ENCODE measurements at places on chromosomes 6 and 20.

DNA sequence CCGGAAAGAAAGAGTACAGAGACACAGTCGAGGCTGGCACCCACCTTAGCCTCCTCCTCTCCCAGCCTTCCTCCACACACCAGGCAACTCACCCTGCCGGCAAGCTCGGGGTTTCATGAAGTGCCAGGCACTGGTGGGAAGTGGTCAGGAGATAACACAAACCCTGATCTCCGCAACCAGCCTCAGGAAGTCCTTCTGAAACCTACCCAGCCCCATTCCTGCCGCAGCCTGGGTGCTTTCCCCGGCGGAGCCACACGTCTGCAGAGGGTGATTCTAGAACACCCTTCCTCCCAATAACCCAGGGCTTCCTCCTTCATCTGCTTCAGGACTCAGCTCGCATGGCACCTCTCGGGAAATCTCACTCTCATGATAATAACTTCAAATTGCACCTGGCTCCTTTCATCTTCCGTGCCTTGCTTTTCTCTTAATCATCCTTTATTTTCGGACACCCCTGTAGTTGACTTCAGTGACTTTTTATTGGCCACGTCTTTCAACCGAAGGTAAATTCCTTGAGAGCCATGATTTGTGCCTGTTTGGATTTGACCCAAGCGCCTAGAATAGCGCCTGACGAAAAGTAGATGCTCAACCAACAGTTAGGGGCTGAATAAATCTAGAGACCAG lies 8.7 kb upstream of the HLA-E start:
- DNase-seq = no peak

DNA sequence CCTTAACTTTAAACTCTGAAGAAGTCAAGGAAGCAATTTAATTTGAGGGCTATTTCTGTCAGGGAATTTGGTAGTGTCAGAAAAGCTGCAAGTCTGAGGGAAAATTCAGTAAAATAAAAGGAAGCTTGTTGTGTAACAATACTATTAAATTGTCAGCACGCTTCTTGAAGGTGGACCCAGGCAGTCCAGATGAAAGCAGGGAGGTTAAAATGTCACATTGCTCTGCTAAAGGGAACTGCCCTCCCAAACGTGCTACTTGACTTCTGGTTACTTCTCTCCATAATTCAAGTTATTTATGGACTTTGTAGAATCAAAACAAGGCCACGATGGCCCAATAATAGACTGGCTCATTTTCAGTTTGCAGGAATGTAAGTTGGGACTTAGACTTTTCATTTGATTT lies 28.2 kb upstream of the ARMC2 start:
- no peak for DNase-seq

- no peak for DNase-seq
Observed at GRCh38 chr6:95133578-95133977, 443.8 kb upstream of the MANEA start.

- no peak for DNase-seq
Observed at GRCh38 chr20:44910690-44911262, 916 bp downstream of the PABPC1L start.

DNA sequence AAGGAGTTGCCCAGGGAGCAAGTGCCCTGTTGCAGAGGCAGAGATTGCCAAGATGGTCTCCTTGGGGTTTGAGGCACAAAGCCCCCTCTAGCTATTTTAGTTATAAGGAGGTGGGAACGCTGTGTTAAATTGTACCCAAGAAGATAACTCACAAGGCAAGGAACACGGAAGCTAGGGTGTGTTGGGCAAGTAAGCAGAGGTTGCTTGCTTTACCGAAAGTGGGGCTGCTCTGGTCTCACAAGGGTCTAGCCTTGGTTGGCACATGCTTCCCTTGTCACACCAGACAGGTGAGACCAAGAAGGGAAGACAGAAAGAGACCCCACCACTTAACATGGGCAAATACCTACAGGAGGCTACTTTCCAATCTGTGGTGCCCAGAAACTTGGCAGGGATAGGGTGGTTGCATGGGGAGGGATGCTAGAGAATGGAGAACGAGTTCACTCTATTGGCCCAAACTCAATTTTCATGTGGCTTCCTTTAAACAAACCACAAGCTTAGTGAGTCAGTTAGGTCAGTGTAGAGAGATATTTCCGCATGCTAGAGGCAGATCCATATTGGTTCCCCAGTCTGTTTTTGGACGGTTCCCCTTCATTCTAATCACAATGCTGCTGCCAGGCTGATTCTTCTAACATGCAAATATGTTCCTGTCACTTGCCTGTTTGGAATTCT lies 42.4 kb downstream of the PLAGL1 start:
- DNase-seq = no peak

DNA sequence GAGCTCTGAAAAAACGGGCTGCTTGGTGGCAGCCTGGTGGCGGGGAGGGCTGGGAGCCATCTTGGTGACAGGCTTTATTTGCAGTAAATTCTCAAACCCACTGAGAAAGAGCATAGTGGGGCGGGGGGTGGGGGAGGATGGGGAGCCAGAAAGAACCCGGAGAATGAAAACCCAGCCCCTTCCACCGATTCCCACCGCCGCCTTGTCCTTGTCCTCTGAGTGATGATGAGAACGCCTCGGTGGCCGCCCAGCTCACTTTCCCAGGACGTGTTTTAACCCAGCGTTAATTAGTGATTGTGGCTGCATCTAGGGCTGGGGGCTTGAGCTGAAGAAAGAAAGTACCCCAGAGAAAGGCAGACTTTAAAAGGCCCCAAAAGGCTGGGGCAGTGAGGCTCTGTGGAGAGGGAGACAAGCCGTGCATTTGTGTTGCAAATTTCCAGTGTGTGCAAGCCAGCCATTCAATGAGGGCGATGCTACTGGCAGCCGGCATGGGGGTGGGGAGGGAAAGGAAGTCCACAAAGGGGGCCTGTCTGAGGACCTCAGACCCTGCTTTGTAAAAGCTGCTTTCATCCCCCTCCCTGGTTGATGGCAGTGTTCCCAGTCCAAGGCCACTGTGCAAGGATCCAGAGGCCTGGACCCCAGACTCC lies 6.2 kb upstream of the GHRH start:
- no peak for DNase-seq

DNA sequence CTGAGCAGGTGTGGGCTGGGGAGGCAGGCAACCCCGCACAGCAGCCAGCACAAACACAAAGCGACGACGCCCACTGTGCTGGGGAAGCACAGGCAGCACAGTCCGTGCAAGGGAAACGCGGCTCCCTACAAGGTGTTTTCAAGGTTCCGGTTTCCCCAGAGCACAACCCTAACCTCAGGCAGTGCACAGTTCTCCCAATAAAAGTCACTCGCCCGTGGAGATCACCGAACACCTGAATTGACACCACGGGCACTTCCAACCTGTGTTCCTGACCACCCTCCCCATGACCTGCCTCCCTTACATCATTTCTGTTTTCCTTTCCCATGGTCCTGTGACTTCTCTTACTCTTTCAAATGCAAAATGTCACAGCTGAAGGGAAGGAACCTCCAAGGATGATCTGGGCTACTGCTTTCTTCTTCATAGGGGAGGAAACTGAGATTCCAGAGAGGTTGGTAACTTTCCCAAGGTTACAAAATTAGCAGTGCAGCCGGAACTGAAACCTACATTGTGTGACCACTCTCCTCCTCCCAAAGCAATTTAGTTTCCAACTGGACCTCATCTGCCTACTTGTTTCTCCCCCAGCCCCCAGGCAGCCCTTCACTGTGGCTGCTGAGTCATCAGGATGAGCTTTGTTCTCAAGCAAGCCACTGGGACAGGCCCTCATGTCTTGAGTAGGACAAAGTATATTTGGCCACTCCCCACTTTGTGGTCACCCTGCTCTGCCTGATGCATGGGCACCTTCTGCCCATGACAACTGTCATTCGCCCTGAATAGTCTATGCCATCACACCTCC lies 125.3 kb downstream of the ATXN1 start:
- DNase-seq = no peak

- DNase-seq = no peak
Observed at GRCh38 chr6:159494586-159494972, 198.5 kb downstream of the SOD2 start.

DNA sequence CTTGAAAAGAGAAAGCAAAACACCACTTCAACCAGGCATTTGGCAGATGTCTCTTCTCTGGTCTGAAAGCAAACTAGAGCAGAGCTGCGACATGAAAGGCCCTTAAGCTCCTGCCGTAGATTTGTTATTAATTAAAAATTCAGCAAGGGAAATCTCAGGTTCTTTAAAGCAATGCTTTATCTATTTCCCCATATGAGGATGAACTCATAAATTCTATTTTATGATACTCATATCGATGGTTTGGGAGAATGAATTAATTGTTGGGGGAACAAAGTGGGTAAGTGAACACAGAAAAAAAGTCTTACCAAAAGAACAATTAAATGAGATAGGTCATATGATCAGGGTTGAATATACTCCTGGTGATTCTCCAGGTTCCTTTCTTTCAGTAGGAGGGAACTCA lies 464.7 kb upstream of the SLC35B3 start:
- no peak for DNase-seq
